ENCODE measurements at places on chromosomes 6 and 20.

- DNase-seq = peak; percentile 71
These were observed 8.6 kb downstream of the AARS2 start for GRCh38 chr6:44304282-44305199.

DNA sequence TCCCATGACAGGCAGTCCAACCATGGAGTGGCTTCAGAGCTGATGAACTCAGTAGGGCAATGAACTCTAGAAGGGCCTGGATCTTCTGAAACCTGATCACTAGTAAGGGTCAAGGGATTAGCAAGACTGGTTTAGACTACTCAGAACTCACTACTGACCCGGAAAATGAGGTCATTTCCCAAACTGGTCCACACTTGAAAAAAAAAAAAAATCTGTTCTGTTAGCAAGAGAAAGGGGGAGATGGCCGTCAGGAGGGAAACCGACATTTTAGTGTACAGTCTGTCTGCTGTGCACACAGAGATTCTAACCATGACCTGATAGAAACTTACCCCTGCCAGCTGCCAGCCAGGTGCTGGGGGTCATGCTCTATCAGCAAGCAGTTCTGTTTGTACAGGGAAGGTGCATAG is 262.4 kb upstream of the AGPAT4 start:
- DNase-seq = no peak

GRCh38 chr6:83592770-83593394 is 80.5 kb downstream of the PRSS35 start:
- no peak for DNase-seq

- DNase-seq = no peak
These were observed 127.9 kb downstream of the PXDC1 start for GRCh38 chr6:3623451-3624249.

GRCh38 chr6:64170316-64170715 is 534.7 kb downstream of the PHF3 start:
- DNase-seq = no peak

DNA sequence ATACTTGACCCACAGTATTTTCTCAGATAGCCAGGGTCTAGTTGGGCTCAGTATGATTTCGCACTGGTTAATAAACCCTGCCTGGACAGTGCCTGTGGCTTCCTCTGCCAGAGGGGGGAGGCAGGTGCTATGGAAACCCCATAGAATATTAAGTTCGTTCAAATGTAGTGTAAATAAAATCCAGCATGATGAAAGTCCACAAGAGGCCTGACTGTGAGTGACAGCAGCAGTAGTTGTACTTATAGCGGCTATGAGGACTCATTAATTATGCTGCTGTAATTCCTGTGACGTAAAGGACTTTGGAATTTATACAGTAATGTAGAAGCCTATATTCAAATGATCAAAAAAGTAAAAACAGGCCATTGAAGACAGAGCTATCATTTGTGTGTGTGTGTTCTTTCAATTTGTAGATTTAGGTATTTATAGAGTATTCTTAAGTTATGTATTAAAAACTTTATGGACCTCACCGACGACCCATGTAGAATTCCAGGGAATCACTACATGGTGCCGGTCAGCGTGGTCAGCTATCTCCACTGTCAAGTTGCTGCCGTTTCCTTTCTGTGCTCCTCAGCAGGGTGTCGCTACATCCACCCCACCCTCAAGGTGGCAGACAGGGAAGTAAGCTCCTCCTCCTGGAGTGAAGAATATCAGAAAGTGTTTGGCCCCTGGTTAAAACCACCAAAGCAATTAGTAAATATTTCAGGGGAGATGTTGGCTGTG is 10.0 kb downstream of the PYGB start:
- no peak for DNase-seq

DNA sequence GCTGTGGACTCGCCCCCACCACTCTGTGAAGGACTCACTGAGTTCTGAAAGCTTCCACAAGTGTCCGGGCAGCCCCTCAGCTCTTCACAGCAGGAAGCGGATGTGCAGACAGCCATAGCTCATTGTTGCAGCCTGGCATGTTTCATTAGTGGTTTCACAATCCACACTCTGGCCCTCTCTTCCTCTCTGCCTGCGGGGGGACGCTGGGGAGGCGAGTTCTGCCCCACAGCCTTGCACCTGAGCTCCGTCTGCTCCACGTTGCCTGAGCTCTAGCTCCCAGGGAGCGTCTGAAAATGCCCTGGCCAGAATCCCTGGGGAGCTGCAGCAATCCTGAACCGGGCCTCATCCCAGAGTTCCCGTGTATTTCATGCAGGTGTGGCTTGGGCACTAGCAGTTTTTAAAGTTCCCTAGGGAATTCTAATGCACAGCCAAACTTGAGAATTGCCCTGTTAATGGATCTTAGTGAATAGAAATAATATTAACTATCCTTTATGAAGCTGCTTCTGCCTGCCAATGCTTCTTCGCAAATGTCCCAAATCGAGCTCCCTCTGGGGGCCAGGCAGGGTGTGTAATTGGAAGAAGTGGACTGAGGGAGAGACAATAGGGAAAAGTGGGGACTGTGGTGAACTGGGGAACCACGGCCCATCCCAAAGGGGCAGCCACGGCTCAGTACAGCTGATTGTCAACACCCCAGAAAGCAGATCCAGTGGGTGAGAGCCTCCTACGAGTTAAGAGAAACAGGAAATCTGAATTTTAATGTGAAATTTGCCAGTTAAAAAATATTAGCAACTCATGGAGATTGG is 51.5 kb downstream of the CTCFL start:
- DNase-seq = no peak

- DNase-seq = peak; percentile 8
These were observed 117.9 kb upstream of the THBS2 start for GRCh38 chr6:169371344-169372127.

DNA sequence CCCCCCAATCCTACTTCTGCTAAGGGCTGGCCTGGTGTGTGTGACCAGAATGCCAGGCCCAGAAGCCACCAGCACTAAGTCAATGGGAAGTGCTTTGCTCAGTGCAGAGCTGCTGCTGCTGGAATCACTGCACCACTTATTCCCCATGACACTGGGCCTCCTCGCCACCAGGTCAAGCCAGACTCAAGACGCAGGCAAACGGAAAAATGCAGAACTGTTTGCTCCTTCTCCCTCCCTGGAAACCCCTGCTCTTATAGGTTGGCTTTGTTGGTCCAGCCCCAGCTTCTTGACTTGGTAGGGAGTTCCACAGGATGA is 121.9 kb downstream of the PHACTR3 start:
- DNase-seq = peak; percentile 29

DNA sequence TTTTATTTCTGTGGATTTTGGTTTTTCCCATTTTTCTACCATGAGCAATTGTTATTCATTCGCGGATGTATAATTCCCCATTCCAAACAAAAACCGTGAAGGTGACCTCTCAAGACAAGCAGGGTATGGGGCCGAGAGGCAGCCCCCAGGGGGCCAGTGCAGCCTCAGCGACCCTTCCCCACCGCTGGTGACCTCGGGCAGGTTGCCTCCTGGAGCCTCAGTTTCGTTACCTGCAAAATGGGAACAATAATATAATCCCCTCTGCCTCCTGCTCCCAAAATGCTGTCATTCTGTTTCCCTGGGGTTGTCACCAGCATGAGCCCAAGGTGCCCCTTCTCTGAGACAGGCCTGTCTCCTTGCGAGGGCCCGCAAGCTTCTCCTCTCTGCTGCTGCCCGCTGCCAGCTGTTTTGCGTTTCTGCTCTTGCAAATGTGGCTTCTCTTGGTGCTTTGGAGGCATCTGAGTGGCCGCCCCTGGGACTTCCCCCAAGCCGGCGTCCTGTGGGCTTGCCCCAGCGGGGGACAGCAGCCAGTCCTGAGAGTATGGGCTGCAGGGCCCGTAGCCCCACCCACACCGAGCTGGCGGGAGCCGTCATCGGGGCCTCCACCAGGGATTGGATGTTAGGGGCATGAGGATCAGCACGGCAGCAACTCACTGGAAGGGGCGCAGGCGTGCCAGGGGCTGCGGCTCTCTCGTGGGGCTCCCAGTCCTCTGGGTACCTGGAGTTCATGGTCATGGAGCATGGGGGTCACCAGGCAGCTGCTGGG is 161.9 kb downstream of the TAF4 start:
- DNase-seq = no peak

DNA sequence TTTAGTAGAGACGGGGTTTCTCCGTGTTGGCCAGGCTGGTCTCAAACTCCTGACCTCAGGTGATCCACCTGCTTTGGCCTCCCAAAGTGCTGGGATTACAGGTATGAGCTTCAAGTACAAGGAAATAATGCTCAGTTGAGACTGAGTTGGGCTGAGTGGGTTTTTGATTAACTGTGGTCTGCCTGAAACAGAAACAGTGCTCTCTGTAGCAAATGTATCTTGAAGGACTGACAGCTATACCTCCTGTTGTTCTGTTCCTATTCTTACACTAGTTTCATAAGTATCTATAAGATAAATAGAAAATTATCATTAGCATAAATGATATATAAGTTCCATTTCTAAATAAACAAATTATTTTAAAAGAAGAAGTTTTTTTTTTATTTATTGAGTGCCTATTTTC is 142.8 kb upstream of the PTPRK start:
- DNase-seq = no peak

GRCh38 chr6:27267857-27268434 is 20.4 kb downstream of the PRSS16 start:
- no peak for DNase-seq

GRCh38 chr6:21159465-21159864 is 434.1 kb upstream of the SOX4 start:
- DNase-seq = no peak

DNA sequence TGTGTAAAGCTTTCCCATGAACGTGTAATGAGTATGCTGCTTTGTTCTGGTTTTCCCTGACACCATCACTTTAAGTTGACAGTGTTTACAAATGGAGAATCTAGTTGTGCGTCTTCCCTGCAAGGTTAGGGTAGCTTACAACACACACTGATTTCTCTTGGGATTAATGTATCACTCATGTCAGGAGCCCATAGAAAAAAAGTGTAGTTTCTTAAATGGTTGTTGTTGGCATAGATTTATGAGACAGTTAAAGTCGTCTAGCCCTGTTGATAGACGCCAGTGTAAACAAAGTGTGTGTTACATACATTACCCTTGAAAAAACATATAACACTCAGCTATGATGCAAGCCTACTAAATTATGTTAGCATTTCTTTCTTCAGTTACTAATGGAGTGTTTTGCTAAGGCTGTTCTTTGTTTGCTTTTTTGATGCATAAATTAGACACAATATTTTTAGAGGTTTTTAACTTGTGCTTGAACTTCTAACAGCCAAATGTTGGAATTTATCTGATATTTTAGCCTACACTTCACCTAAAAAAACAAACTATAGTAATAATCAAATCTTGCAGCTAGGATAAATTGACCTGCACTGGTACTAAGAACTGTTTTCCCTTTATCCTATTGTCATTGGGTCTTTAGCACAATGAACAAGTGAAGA is 88.6 kb downstream of the RNF217 start:
- DNase-seq = no peak

GRCh38 chr6:131054392-131055250 is 8.4 kb downstream of the EPB41L2 start:
- DNase-seq = no peak

DNA sequence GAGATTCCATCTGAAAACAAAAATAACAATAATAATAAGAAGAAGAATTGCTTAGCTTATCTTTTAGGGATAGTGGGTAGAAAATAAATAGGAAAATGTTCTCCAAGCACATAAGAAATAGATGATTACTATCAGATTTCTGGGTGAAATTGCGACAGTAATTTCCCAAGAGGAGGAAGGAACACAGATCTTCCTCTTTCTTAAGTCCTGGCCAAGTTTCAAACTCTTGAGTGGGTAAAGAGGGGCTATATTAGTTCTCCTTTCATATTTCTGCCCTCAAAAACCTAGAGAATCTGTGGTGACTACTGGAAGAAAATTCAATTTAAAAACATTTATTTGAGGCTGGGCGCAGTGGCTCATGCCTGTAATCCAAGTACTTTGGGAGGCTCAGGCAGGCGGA is 63.7 kb downstream of the PHACTR2 start:
- DNase-seq = no peak

GRCh38 chr6:8246403-8246802 is 144.1 kb upstream of the EEF1E1 start:
- DNase-seq = no peak

DNA sequence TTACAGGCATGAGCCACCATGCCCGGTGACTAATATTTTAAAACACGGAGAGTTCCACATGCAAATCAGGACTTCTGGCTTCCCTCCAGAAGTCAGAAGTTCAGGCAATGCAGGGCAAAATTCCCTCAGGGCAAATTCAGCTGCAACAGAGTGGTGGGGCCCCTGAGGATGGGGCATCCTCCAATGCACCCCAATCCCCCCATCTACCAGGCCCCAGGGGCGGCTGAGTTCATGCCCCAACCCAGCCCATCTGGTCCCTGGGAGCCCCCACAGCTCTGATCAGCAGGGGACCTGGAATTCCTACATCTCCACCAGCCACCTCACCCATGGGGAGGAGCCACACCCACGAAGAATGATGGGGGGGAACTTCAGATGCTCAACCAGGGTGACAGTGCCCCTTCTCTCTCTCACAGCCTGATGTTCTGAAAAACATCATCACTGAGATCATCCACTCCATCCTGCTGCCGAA is 22.6 kb downstream of the BPIFB1 start:
- DNase-seq = no peak

DNA sequence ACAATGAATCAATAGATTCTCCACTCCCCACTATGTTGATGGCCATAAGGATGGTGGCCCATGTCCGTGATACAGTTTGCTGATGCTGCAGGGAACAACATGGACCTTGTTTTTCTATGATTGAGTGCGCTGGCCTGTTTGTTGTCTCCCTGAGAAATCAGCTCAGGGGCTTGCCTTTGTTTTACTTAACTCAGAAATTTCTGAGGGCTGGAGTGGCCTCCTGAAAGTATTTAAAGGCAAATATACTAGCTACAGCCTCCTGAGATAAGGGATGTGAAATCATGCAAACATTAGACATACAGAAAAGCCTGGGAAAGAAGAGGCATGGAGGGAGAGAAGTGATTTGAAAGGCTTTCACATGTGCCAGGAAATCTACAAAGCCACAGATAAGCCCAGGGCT is 170.3 kb upstream of the FLRT3 start:
- no peak for DNase-seq

DNA sequence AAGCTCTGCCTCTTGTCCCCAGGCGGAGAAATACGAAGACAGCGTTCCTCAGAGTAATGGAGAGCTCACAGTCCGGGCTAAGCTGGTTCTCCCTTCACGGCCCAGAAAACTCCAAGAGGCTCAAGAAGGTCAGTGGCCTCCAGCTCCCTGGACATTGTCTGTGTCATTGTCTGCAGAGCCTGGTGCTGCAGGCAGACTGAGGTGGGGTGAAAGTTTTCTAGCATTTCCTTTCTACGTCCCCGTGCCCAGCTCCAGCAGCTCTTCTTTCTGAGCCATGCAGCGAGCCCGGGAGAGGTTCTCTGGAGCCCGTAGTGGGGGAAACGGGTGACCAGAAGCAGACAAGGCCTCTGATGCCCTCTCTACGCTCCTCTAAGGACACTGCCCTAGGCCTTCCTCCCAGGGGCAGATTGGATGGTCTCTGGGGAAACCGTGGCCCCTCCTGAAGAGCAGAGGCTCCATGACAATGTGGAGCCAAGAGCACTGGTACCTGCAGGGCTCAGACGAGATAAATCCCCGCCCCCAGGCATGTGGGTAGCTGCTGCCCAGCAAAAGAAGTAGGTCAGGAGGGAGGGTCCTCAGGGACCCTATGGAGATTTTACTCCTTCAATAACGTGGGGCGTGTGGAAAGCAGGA is 58.4 kb downstream of the EZR start:
- no peak for DNase-seq

- DNase-seq = no peak
These were observed 72.4 kb downstream of the GRIK2 start for GRCh38 chr6:101465863-101466262.

Measured in G401 (cell line).